Skin of body (tissue), 3 donors: ENCODE measurements at places on chromosomes 5 and 9.

GRCh38 chr5:127028822-127029457 lies 1.4 kb downstream of the MARCHF3 start:
- DNase-seq = no peak

GRCh38 chr5:112064271-112064701 lies 307.3 kb upstream of the NREP start:
- DNase-seq = peak; percentile 72

DNA sequence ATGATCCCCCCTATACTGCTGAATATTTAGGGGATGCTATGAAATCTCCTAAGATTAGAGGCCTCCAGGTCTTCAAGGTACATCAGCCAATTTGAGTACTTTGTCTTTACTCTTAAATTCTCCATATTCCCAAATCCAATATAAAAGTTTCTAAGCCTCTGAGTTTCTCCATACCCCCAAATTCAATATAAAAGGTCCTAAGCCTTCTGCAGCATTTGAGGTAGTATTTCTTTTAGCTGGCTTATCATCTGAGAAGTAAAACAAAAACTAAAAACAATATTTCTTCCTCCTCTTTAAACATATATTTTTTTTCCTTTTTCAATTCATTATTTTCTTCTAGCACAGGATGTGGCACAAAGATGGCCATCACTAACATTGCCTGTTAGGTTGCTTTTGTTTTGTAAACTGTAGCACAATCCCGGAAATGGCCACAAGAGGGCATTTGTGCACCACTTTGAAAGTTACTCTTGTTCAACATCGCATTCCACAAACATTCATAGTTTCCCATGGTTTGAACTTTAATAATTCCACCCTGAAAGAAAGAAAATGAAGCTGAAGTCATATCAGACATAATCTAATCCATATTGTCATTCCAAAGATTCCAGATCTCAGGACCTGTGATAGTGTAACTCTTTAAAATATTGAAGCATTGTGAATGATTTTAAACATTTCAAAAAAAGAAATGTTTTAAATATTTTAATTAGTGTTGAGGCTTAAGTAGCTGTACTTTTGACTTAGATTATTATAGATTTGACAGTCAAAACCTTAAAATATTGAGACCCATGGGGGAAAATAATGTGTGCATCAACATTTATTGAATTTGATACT lies 21.0 kb upstream of the SCGB3A2 start:
- DNase-seq = peak; percentile 39

- DNase-seq = no peak
Measured at GRCh38 chr5:118224546-118224945, 763.8 kb downstream of the DTWD2 start.

GRCh38 chr9:27572566-27572917 lies 739 bp downstream of the C9orf72 start:
- DNase-seq = peak; percentile 22

- no peak for DNase-seq
Measured at GRCh38 chr5:10949856-10950630, 189.0 kb upstream of the DAP start.

- DNase-seq = no peak
Measured at GRCh38 chr5:135397084-135397483, 1.9 kb downstream of the MACROH2A1 start.

DNA sequence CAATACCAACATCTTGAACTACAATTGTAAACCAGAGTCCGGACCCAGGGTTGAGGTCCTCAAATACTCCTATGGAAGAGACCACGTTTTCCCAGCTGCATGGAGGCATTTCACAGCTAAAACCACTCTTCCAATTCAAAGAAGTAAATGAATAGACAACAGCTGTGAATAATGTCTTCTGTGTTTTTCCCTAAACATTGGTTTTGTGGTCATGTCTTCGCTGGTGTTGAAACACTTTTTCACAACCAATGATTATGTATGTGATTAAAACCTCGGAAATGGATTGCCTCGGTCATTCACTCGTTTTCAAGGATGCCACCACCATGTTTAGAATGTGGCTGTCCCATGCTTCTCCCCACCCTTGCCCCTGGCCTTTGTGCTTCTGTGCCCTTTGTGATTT lies 9.4 kb upstream of the TENT4A start:
- no peak for DNase-seq

DNA sequence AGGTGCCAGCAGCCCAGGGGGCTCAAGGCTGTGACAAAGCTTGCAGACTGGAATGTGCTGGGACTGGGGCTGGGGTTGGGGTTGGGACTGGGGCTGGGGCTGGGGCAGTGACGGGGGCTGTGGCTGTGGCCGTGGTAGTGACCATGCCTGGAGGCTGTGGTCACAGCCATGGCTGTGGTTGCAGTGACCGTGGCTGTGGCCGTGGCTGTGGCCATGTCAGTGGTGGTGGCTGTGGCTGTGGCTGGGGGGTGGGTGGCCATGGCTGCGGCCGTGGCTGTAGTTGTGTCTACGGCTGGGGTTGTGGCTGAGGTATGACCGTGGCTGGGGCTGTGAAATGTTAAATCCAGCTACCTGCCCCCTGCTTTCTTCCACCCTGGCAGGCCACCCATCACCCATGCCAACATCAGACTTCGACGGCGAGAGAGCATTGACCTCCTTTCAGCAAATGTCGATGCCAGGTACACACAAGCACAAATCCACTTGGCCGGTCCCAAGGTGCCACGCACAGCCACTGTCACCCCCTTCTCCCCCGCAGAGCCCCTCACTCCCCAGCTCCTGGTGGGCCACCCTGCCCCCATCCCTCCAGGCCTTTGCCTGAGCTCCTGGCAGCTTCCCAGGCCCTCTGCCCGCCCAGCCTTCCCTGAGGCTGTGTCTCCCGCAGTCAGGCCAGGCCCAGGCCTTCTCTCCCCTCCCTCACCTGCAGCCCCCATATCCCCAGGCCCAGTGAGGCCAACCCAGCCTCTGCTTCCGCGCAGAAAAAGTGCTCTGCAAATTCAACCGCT lies 15.3 kb downstream of the LCN9 start:
- no peak for DNase-seq

GRCh38 chr5:7745882-7746610 lies 104.9 kb downstream of the CFAP90 start:
- DNase-seq = no peak

GRCh38 chr5:140267559-140268018 lies 35.3 kb downstream of the PFDN1 start:
- no peak for DNase-seq

DNA sequence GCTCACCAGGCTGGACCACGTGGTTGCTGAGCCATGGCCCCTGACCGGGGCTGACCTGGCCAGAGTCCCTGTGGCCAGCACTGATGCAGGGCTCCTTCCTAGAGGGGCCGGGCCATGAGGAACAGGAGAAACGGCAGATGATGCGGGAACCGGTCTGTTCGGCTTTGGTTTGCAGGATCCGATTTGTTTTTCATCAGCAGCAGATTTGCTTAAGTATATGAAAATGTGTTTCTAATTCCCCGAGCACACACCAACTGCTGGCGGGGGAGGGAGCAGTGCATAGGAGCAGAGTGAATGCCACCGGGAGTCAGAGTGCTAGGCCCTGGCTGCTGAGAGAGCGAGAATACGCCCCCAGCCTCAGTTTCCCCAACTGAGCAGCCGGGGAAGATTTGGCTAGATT lies 13.6 kb downstream of the NTNG2 start:
- peak; percentile 25 for DNase-seq

- DNase-seq = no peak
Measured at GRCh38 chr5:67020096-67020615, 176.4 kb downstream of the CD180 start.

DNA sequence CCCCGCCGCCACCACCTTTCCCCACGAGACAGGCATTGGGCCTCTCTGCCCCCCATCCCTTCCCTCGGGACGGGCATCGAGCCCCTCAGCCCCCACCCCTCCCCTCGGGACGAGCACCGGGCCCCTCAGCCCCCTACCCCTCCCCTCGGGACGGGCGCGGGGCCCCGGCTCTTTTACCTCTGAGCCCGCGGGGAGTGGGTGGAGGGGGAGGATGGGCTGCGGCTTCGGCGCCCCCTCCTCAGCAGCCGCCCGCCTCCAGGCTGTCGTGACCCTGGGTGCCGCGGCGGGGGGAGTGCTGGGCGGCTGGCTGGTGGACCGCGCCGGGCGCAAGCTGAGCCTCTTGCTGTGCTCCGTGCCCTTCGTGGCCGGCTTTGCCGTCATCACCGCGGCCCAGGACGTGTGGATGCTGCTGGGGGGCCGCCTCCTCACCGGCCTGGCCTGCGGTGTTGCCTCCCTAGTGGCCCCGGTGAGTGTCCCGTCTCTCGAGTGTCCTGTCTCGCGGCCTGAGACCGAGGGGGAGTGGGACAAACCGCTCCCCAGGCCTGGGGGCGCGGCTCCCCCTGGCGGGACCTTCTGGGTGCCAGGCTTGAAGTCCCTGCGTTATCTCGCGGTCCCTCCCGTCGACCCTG lies 791 bp downstream of the SLC2A8 start:
- DNase-seq = no peak

DNA sequence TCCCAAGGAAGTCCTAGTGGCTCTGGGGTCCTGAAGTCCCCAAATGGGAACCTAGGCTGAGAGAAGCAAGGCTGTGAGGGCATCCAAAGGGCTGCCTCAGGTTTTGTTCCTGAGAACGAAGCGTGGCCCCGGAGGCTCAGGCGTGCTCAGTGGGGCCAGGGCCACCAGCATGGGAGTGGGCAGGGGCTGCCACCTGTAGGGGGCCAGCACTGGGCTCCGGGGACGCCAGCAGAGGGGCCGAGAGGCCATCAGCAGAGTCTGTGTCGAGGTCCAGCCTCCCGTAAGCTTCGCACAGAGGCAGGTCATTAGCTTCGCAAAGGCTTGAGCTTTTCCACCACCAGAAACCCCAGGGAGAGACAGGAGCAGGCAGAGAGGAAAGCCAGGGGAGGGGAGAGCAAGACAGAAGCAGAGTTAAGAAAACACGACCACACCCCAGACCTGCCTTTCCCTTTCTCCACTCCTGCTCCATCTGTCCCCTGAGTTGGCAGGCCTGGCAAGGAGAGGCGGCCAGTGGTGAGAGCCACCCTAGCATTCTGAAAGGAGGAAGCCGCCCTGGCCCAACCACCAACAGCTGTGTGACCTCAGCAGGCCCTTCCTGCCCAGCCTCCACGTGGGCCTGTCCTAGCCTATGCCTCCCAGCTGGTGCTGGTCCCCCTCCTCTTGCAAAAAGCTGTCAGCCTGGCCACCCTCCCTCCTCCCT lies 5.5 kb upstream of the SURF6 start:
- DNase-seq = no peak

DNA sequence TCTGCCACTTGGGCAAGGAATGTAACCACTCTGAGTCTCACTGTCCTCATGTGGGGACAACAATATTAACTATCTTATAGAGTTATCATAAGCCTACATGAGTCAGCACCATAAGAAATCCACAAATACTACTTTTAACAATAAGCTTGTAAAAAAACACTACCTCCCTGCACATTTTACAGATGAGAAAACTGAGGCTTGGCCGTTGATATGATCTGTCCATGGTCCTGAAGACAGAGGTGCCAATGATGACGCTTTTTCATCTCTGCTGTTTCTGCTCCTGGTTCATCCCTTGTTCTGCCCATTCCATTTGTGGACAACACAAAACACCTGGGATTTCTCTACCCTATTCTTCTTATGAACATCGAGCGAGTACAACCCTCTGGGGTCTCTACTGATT lies 23.4 kb upstream of the STRBP start:
- DNase-seq = no peak

DNA sequence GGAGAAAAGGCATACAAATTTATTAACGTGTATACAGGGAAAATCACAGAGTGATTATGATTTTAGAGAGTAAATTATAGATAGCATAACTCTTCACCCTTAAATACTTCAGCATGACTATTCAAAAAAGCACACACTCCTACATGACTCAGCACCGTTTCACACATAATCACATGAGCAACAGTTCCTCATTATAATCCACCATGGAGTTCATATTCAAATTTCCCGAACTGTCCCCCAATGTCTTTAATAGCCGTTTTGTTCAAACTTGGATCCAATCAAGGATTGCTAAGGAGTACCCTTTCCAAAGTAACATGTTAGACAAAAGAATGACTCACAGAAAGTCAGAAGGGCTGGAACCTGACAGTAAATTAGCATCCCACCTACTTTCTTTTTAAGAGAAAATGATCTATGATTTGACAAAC lies 32.1 kb downstream of the RAPGEF1 start:
- DNase-seq = no peak

DNA sequence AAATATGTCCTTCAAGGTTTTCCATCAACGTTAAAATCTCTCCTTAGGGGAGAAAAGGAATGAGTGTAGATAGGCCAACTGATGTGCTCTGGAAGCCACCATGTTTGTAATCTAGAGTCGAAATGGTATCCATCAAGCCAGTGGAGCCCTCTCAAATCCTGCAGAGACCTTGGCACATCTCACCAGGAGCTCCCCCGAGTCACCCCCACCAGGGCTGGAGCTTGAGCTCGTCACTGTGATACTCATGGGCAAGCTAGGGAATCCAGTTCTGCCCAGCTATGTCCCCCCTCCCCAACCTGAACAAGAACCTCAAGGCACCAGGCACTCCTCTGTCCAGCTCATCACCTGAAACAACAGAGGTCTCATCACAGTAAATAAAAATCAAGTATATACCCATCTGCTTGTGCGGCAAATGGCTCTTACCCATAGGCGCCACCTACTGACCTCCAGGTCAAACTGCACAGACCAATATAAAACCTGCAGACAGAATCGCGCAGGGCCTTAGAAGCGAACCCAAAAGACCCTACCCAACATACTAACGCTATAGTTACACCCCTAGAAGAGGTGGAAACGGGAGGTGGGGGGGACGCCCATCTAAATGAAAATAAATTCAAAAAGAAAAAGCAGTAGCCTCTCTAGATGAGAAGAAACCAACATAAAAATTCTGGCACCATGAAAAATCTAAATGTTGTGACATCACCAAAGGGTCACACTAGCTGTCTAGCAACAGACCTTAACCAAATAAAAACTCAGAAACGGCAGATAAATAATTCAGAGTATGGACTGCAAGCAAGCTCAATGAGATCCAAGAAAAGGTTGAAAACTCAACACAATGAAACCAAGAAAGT lies 75.0 kb downstream of the TTC39B start:
- DNase-seq = no peak

- no peak for DNase-seq
Measured at GRCh38 chr9:76725011-76725546, 39.2 kb upstream of the PCA3 start.

DNA sequence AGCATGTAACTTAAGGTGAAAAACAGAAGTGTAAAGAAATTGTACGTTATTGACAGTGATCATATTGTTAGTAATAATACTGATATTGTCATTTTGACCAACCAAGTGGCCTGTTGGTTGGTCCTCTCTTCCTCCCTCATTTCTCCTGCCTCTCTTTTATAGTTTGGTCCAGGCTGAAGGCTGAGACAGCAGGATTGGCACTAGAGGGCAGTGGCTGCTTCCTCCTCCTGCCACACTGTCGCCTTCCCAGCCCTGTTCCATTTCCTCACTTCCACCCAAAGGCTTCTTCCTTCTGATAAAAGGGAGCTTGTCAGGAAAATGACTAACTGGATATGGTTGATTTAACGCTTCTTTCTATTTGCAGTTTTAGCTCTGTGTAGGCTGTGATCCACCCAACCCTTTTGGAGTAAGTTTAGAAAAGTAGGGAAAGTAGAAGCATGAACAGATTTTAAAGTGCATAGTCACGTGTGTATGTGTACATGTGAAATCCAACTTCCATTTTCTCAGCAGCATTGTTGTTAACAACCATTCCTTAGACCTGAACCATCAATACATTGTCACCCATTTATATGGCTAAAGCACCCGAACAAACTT lies 35.6 kb downstream of the PTCD2 start:
- no peak for DNase-seq
